ENCODE measurements at places on chromosomes 6 and 20.

GRCh38 chr20:36895036-36895435, 19.1 kb downstream of the TLDC2 start:
- no peak for DNase-seq

- no peak for DNase-seq
These were observed 75.5 kb downstream of the GPR6 start for GRCh38 chr6:110053395-110054240.

DNA sequence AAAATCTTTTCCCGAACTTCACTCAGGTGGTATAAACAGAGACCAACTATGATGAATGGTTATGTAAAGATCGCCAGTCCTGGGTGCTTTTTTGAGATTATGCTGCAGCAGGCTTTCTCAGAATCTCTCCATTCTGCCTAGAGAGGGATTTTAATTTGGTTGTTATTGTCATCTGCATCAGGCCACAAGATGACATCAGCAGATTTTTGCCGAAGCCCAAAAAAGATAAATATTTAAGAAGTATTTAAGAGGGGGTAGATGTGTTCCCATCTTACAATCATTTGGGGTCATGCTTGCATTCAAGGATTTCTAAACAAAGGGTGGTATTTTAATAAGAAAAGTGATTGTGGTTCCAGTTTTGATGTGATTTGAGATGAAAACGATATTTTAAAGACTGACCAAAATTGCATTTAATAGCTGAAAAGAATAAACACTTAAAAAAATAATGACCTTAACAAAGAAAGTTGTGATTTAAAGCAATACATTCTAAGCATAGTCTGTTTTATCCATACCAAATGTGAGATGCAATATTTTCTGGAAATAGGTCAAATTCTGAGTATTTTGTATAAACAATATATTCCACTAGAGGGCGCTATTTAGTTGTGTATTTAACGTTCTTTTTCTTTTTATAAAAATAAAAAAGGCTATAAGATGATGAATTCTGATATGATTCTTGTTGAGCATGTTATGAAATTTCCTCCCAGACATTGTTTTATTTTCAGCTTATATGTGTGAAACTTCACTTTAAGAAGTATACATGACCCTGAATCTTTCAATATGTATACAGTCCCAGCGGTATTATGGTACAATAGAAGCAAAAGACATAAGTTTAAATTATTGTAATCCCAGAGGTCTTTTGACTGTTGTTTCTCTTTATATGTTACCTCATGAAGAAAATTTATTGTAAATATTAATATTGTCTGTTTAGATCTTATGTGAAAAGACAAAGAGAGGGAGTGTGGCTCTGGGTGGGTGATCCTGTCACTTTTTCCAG, 51.0 kb upstream of the ZFP64 start:
- DNase-seq = no peak

GRCh38 chr6:144266091-144266649, 19.0 kb upstream of the UTRN start:
- DNase-seq = no peak

- DNase-seq = no peak
These were observed 124.6 kb downstream of the AIG1 start for GRCh38 chr6:143185288-143185687.

DNA sequence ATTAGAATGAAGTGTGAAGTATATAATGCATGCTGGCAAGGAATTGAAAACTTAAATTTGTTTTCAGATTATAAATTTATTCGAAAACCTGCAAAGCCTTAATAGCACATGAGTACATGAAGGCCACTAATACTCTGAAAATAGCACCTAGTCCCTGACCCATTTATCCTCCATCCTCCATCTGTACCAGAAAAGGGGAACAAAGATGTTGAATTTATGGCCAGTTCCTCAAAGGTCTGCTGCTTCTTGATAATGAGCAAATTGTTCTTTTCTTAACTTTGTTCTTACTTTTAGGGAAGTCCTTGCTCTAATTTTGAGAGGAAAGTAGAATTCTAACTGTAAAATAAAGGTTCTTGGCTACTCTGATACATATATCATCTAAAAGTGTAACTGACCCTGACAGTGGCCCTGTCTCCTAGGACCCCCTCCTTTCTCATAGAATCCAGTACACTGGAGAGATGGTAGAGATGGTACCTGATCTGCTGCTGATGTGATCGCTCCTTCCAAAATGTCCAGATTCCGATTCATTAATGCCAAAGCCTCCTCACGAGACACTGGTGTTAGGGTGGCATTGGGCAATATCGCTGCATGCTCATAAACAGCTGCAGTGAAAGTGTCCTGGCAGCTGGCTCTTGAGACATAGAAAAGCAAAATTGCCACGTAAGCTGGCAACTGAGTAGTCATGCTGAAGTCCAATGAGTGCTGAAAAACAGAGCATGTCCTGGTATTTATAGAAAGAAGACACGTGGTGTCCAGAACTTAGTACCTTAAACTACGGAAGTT, at the start of gene VNN1:
TSS of gene VNN1 (minus strand) at position 704 of the 783 bp plus-strand sequence. CDS start at position 684, 20 bp downstream.
- no peak for DNase-seq

- no peak for DNase-seq
These were observed 343.5 kb downstream of the RFPL4B start for GRCh38 chr6:112690497-112691202.

DNA sequence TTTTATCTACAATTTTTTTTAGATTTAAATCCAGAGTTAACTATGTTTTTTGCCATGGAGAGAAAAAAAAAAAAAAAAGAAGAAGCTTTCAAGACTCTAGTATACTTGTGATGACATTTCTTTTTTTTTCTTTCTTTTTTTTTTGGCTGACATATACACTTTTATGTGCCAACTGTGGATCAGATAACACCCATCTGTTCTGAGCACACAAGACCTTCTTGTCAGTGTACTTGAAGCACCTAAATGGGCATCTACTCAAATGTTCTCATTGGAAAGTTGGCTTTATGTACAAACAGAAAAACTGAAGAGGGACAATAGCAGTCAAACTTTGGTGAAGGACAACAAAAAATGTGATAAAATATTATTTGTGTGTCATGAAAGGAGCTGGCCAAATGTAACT, 904.5 kb downstream of the GRIK2 start:
- DNase-seq = no peak

DNA sequence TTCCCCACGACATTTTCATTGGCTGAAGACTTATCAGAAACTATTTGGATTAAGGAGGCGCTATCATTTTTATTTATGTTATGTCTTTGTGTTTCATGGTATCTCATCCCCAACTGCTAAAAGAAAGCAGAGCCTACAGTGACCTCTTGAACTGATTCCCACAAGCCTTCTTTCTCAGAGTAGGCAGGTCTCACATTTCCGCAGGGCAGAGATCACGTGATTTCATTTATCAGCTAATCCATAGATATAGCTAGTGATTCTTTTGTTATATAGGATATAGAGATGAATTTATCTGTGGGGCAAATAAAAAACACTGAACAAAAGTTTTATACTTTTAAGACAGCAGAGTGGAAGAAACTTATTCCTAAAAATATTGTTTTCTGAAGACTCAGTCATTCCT, 25.0 kb upstream of the POPDC3 start:
- DNase-seq = no peak

DNA sequence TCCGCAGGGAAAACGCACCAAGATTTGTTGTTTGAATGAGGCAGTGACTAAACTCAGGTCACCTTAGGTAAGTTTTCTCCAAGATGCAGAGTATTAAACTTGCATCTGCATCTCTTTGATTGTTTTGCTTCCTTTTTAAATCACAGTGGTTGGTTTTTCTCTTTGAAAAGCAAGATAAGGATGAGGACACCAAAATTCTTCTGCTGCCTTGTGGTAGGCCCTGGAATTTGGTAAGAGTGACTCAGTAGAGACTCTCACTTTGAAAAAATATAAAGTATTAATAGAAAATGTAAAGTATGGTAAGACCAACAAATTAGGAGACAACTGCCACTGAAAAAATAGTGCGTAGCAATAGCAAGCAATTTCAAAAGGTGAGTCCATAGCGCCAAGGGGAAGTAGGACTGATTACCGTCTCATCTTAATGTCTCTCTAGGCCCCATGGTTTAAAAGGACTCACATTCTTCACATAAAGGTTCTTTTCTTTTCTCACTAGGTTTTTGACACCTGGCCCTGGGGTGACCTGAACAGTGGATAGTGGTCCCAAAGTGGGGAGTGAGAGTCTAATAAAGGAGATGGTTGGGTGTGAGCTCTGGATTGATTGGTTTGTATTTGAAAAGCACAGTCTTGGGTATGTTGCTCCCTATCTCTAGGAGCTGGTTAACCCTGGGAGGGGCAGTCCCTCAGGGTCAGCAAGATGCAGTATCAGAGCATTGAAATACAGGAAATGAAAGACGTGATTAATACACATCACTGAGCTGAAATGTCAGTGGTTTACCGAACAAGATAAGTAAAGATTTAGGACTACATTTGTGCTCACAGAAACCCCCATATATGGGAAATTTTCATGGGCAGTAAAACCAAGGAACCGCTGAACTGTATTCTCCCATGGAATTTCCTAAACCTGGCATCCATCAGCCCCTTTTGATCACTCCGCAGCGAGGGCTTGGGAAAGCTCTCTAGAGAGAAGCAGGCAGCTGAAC, 221.2 kb downstream of the SLC24A3 start:
- DNase-seq = no peak

DNA sequence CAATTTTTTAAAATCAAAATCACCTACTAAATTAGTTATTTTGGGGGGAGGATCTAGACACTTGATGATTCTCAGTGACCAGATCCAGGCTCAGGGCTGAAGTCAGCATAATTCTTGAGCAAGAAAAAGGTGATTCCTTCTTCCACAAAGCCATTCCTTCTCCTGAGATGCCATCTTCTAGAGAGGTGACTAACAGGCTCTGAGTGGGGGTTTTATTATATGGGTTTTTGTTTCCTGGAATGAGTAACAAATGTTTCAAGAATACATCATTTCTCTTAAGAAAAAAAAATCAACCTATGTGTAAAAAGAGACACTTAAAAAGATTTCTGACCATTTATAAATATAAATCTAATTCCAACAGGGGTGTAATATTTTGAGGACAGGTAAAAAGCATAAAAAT, 154.3 kb downstream of the NFATC2 start:
- DNase-seq = no peak

- no peak for DNase-seq
These were observed 25.0 kb upstream of the HMGCLL1 start for GRCh38 chr6:55604021-55604420.

DNA sequence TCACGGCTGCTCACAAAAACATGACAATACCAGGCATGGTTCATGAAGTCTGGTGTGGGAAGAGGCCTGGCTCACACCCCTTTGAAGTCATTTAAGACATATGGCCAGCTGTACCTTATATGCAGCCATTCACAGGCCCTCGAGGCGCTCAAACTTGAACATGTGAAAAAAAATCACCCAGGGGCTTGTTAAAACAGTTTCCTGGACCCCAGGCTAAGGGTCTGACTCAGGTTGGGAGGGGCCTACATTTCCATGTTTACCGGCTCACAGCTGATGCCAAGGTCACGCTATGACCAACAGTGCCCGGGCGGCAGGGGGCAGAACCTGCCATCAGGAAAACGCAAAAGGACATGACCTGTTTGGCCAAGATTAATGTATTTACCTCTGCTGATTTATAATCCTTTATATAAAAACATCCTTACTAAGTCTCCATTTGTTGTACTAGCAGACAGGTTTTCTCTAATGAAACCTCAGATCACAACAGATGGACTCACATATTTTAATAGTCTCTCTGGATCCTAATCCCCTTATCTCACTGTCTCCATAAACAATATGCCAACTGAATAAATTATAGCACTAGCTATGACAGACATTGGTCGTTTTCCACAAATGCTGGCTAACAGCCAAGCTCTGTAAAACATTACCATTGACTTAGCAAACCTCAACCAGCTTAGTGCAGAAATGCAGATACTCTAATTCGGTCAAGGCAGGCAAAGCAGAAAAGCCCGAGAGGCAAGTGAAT, 19.9 kb downstream of the EZR start:
- no peak for DNase-seq

DNA sequence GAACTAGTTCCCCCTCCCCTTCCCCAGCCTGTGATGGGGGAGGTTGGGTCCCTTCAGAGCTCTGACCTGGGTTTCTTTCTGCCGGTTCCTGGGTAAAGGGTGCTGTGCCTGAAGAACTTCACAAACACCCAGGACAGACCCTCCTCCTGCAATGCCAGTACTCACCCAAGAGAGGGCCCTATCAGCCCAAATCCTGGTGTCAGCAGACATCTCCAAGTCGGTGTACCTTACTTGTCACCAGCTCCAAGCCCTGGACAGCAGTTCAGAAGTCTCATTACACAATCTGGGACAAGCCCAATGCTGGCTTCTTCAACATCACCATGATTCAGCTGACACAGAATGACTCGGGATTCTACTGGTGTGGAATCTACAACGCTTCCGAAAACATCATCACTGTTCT, 467 bp downstream of the TREML4 start:
- no peak for DNase-seq

GRCh38 chr6:117906507-117906957, 532 bp upstream of the SLC35F1 start:
- DNase-seq = no peak

DNA sequence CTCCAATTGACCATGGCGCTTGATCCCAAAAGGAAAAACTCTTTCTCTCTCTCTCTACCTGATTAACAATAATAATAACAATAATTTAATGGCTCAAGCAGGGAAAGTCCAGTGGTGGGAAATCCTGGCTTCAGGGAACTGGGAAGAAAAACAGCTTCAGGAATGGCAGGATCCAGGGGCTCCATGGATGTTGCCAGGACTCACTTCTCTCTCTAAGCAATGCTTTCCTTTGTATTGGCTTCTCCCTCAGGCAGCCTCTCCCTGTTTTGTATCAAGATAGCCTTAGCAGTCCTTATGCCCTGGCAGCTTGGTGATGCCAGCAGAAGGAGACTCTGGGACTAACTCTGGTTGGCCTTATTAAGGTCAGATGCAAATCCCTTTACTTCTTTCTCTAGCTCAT, 13.5 kb upstream of the PTGIS start:
- DNase-seq = no peak

DNA sequence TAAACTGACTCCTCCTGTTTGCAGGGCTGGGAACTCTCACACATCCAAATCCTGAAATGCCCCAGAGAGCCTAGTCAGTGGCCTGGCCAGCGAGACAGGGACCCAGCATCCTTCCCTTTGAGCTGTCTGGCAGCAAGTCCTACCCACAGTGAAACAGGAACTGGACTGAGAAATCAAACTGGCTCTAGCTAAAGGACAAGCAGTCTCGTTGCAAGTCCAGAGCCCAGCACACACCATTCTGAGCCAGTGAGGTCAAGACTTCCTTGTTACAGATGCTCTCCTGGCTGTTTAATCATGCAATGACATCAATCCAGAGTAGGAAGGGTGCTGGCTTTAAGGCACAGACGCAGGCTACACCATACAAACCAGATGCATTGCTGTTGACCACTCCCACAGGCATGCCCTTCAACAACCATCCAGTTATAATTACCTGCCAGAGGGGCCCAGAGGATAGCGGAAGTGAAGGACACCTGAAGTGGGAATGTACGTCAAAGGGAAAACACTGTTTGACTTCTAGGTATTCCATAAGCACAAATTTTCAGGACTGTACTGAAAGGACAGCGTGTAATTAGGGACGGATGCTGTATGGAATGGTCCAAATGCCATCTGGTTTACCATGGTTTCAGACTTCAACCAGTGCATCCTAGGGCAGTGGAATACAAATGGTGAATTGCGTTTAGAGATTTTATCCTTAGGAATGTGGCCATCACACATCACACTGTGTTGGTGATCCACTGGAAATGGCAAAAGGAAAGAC, 114.4 kb downstream of the SLC23A2 start:
- DNase-seq = no peak

Data from effector memory CD4-positive, alpha-beta T cell (primary cell).